ENCODE measurements at places on chromosomes 3 and 15. TPM values are rescaled to one million over a fixed set of nuclear protein-coding genes. Genes with fewer than 3 reads are reported as not detected.

GRCh38 chr15:65986416-65986815 is 117.1 kb downstream of the RAB11A start:
- DNase-seq = no peak

DNA sequence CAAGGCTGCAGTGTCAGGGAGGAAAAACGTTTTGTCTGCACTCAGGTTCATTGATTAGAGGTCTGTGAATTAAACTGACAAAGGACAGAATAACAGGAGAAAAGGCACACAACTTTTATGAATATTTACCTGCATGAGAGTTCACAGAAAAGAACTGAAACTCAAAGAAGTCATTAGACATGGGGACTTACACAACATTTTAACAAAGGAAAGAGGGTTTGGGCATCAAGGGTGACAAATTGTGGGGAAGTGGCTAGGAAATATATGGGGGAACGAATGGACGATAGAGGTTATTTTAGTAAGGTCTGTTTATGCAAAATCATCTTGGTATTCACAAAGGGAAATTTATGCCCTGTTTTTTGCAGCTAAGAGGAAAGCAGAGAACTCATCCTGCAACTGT is 65.6 kb upstream of the C15orf39 start:
- DNase-seq = no peak

Gene PLA2G4B
- total RNA-seq = 8.3 TPM

Gene TF
- 0.93 TPM for total RNA-seq

DNA sequence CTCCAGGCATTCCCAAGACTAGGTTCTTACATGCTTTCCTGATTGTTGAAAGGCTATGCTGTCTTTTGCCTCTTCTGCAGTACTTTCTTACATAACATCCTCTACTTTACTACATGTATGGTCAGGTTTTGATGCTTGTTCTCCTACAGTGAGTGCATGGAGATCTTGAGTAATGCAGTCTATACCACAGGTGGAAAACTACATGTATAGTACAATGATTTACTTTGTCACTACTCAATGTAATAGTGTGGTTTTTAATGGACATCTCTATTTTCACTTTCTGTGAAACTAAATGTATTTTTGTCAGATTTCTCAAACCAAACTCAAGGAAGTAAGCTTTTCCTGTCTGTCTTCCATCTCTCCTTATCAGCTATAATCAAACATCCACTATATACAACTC is 657.0 kb downstream of the TUSC7 start:
- no peak for DNase-seq

DNA sequence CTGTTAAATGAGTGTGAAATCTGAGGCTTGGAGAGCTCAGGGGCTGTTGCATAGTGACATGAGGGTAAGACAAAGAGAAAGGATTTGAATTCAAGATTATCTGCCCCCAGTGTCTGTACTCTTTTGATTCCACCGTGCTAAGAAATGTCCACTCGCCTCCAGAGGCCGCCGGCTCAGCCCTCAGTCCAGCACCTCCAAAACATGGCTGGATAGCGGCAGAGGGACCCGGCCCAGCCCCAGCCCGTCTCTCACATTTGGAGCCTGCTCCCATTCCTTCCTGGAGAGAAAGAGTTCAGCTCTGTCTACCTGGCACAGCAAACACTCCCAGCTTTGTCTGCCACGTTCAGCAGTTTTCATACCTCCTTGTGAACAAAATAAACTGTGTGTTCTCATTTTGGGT is 84.8 kb upstream of the IQSEC1 start:
- DNase-seq = no peak

GRCh38 chr15:74414603-74415338 is 19.0 kb downstream of the SEMA7A start:
- no peak for DNase-seq

Gene SAMD7
- not detected for total RNA-seq
